ENCODE measurements at places on chromosomes 2 and 18.

DNA sequence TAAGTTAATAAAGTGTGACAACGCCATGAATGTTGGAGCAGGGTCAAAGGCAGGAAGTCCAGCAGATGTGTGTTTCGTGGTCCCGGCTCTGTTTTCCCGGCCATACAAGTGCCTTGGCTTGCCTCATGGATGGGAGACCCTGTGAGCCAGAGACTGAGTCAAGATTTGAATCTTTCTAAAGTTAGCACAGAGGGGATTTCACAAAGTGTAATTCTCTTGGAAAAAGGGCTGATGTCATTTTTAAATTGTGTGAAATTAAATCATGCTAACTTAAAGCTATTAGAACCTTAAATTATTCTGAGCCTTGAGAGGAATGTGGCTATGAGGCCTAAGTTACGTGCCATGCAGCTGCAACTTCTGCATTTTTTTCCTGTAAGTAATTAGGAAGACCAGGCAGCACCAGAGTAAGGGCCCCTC lies 38.3 kb upstream of the RALBP1 start:
- no peak for DNase-seq

- peak; percentile 5 for DNase-seq
Measured at GRCh38 chr18:54880395-54881105, 52.3 kb downstream of the RAB27B start.

DNA sequence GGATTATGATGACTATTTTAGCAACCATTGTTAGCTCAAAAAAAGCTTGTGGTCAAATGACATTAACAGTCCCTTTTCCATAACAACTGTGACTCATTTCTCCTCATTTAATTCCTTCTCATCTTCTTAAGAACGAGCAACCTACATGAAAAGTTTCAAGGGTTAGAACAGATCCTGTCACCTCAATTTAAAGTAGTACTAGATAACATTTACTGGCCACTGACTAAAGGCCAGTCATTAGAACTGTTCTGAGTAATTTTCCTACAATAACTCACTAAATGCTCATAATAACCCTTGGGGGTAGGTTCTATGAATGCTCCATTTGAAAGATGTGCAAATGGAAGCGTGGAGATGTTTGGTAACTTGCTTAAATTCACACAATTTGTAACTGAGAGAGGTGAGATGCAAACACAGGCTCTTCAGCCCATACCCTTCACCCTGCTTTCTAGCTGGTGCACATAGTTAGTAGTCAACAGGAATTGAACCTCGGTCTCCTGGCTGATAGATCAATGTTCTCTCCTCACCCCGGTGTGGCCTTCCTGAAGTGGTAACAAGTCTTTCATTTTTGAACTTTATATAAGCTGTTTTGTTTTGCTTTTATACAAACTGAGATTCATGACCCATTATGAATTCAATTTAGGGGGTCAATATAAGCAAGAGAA lies 212.5 kb downstream of the SETBP1 start:
- no peak for DNase-seq

DNA sequence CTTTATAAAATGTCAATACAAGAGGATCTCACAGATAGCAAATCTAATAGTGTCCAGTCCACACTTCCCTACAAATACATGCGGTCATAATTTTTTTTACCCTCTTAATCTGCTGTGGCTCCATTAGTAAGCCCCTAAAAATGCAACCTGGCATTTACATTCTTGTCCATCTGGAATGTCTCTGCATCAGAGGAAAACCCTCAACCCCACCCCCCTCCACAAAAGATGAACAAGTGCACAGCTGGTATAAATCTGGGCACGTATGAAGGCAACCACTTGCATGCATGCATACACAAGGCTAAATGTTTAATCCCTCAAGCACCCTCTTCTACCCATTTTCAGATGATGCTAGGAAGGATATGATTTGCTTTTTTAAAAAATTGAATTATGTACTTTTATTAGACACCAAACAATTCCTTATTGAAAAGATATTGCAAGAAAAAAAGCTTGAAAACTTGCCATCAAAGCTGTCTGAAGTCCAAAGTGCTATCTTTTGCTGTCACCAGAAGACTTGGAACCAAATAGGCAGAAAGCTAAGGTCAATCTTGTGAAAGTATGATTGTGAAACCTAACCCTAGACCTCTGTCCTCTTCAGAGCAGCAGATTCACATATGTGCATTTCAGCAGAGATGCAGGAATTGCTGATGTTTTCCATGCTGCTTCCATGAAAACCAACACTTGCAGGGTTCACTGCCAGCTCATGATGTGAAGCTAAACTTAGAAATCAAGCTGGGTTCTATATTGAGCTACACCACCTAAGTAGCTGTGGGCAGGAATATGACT lies 39.0 kb downstream of the IRS1 start:
- DNase-seq, result peak; percentile 63

DNA sequence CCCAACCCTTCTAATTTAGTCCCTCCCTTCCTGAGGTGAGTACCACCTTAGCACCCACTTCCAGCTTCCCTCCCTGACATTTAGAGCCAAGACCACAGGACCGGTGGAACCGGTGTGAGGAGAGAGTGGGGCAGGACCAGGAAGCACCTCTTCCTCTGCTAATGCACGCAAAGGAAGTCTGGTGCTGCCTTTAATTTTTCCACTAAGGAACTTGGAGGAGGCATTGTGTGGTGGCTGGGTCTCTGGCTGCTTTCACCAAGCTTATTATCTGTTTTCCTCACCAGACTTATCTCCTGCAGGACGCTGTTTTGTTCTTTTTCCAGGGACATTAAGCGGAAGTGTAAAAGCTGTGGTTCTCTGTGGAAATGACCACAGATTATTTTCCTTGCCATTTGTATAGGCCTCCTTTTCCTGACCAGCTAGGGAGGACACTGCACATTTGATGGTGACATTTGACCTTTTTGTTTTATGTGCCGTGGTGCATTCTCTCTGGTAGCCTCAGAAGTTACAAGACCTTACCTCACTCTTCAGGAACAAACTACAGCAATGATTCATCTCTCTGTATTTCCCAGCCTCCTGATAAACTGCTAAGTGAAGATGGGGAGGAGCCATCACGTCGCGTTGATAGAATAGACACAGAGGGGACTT lies 39.8 kb upstream of the SPTBN1 start:
- DNase-seq, result no peak

DNA sequence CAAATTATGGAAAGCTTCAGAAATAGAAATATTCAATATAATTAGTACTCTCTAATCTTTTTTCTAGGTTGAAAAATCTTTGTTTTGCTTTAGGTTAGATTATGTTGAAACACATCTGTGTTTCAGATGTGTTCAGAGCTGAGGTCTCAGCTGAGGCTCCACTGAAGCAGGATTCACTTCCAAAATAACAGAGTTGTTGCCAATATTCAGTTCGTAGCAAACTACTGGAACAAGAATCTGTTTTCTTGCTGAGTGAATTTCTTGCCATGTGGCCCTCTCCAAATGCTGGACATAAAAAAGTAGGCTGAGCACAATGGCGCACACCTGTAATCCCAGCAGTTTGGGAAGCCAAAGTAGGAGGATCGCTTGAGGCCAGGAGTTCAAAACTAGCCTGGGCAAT lies 8.7 kb downstream of the PHOSPHO2 start:
- DNase-seq, result no peak

GRCh38 chr2:217218269-217219163 lies 358.7 kb upstream of the TNP1 start:
- DNase-seq, result peak; percentile 19

- DNase-seq, result no peak
Measured at GRCh38 chr18:56516789-56517188, 121.6 kb downstream of the TXNL1 start.

DNA sequence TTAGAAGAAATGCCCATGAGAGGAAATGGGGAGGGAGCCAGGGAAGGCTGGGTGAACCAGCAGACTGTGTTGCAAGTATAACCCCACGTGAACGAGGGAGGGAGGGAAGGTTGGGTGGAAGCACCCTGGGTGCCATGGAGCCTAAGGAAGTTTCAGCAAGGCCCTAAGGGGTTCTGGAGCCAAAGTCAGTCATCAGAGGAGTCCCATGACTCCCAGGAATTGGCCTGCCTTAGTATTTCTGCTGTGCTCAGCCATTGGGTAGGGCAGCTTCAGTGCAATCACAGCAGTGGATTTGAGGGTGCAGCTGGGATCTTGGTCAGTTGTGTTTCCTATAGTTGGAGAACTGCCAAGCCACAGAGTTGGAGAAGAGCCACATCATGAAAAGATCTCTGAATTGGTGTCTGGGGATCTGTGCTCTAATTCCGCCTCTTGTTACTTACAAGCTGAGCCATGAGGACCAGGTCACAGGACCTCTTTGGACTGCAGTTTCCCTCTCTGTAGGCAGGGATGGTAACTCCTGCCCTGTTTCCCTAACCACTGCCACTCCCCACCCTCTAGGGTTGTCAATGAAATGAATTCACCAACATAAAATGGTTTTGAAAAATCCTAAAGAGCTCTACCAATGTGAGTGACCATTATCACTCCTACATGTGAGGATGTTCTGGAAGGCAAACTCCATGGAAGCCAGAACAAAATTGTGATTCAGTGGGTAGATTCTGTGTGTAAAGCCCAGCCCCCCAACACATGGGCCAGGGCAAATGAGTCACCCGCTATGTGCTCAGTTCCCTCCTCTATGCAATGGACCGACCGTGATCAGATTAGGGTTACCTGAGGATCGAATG lies 108.9 kb downstream of the CLIP4 start:
- peak; percentile 58 for DNase-seq

DNA sequence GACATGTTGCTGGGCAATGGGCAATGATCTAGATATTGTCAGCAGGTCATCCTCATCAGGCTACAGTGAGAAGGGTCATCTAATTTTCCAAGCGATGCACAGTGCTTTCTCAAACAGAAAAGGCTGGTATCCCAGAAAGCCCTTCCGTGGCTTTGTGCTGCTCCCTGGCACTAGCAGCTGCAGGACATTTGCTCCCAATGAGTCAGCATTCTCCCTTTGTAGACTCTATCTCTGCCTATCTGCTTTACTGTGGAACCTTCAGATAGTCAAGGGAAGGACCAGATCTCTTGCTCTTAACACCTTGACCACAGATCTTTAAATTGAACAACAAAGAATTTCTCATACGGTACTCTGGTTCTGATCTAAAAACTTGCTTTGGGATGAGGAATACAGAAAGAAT lies 101.4 kb downstream of the CDH2 start:
- DNase-seq, result no peak

GRCh38 chr18:39624961-39625360 lies 2059.4 kb upstream of the CELF4 start:
- no peak for DNase-seq

DNA sequence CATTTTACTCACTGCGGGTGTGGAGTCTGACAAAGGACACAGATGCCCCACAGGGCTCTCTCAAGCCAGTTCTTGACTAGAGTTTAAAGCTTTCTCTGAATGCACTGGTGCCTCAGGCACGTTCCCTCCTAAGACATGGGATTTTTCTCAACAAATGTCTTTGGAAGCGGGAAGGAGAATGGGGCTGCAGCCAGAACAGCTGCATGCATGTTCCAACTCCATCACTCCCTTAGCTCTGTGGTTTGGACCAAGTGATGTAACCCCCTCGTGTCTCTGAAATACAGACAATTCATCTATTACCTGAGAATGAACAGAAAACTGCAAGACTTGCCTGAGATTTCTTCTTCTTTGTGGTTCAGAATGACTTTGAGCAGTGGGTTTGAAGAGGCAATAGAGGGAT lies 141.7 kb upstream of the SERPINE2 start:
- no peak for DNase-seq

DNA sequence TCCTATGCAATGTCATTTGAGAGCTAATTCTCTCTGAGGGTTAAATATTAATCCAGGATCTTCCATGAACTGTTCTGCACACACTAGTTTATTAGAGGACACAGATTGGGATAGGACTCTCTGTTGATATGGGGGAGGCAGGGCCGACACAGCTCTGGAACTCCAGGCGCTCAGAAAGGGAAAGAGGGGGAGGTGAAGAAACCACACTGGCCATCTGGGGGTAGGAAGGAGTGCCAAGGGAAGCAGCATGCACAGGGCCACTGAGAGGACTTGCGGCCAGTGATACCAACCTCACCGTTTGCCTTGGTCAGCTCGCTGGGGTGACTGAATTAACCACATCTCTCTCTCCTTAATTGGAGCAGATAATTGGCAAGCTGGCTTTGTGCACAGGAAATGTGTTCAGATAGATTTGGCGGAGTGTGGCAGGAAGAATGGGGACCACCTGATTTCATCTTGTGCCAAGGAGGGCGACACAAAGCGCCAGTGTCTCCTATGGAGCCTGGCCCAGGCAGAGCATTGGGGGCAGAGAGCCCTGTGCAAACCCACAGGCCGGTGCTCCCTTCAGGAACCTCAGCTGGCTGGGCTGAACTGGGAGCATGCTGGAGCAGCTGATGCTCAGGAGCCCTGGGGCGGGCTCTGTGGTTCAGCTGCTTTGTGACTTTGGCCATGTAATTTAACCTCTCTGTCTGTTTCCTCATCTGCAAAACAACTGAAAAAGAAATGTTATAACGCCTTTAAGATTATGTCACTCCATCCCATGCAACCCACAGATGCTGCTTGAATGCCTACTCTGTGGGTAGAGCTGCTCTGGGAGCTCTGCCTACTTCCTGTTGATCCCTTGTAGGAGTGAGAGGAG lies 114.7 kb upstream of the STON1 start:
- no peak for DNase-seq

GRCh38 chr2:65660340-65660739 lies 227.9 kb upstream of the SPRED2 start:
- DNase-seq, result no peak

GRCh38 chr2:73611867-73612266 lies 30.4 kb downstream of the NAT8 start:
- no peak for DNase-seq

DNA sequence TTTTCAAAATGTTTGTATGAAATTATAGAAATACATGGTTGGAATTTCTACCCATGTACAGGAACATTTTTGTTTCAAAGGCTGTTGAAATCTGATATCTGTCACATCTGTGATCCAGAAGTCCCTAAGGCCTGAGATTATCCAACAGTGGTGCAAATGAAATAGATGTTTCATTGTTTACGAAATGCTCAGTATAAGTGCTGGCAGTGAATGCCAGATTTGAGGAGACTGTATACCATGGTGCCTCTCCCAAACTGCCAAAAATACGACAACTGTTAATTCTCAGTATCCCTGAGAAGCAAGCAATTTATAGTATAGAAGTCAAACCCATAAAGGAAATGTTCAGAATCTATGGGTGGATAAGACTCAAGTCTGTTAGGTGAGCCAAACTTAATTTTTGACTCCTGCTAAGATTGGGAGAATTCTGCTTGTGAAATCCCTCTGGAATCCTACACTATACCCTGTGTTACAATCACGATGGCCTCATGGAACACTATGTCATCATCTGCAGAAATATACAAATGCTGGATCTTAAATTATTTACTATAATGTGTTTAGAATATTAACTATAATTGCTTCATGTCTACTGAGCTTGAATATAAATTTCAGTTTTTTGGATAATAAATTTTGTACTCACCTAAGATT lies 71.2 kb upstream of the DOCK10 start:
- DNase-seq, result no peak
